Hematopoietic multipotent progenitor cell (in vitro differentiated cells): ENCODE measurements at places on chromosomes 7 and 10.
A peak's percentile ranks its signal among the peaks of the same experiment; 100 is the strongest.

DNA sequence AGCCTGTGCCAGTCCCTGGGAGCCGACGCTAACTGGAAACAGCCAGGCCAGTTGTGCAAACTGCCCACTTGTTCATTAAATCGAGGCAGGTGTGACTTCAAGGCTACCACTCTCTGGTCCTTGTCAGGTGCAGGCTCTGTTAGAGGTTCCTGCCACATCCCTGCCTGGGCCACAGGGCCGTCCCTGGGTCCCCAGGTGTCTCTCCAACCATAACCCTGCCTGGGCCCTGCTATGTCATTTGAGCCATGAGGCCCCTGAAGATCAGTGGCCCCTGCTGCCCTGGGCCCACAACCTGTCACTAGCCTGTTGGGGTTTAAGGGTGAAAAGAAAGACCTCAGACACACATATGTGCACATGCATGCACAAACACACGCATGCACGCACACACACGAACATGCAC, 326.9 kb downstream of the TNS3 start:
- DNase-seq = no peak

- no peak for DNase-seq
Observed at GRCh38 chr10:23173214-23174073, 18.7 kb upstream of the PTF1A start.

DNA sequence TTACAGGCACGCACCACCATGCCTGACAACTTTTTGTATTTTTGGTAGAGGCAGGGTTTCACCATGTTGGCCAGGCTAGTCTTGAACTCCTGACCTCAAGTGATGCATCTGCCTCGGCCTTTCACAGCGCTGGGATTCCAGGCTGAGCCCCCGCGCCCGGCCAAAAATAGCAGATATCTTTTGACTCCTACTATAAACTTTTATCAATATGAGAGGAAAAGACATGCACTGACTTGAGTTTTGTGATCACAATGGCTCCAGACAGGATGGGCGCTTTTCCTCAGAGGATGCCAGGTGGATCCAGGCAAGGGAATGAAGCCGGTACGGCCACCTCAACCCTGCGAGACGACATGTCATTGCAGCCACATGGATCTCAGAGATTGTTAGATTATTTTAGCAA, 123.9 kb downstream of the DNAJB6 start:
- no peak for DNase-seq

DNA sequence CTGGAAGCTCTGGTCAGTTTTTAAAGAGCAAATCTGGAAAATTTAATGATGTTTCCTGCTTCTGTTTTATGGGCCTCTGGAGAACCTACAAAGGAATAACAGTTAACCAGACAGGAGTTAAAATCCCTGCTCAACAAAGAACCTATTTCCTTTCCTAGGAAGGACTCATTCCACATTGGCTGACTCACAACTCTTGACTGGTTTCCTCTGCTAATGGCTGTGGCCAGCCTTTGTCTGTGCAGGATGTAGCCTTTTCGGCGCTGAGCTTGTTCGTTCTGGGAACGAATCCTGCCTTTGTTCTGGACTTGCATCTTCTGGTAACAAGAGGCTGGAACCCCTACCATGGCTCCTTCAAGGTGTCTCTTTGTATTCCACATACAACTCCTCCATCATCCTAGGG, 112.8 kb upstream of the PDCD4 start:
- DNase-seq = no peak

- DNase-seq = no peak
Observed at GRCh38 chr10:598415-599170, 90.9 kb downstream of the DIP2C start.

GRCh38 chr7:148385009-148385682, 205.4 kb upstream of the C7orf33 start:
- no peak for DNase-seq

GRCh38 chr10:92990615-92991014, 70.0 kb upstream of the CYP26C1 start:
- no peak for DNase-seq

GRCh38 chr10:90912854-90913479, 7.9 kb downstream of the ANKRD1 start:
- DNase-seq = no peak

DNA sequence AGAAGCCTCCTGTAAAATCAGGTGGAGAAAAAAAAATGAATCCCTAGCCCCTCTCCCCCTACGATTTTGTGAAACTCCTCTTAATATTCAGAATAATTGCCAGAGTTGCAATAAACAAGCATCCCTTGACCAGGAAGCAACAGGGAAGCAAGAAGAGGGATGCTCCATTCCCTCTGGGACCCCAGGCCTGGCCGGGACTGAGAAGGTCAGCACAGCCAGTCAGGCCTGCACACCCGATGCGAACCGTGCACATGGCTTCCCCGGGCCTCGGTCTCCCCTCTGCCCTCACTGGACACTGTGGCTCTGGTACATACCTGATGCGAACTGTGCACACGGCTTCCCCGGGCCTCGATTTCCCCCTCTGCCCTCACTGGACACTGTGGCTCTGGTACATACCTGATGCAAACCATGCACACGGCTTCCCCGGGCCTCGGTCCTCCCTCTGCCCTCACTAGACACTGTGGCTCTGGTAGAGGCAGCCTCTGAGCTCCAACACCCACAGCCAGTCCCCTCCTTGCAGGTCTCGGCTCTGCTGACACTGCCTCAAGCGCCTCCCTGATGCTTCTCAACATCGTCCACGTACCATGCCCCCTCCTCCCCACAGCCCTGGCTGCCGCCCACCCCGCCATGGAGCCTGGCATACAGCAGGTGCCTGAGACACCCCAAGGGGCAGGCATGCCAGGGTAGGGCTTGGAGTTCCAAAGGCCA, 138.6 kb downstream of the DIP2C start:
- no peak for DNase-seq

DNA sequence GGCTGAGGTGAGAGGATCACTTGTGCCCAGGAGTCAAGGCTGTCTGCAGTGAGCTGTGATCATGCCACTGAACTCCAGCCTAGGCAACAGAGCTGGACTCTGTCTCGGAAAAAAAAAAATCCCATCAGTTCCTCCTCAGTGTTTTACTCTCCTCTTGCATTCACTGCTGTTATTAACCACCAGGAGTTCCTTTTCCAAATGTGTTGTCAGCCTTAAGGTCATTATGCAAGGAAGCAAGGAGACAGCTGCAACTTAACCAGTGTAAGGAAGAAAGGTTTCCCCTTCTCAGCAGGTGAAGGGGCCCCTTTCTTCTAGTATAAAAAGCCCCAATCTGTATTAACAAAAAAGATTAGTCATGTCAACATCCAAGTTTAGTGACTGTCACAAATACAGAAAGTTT, 86.6 kb upstream of the LEP start:
- DNase-seq = no peak

- no peak for DNase-seq
Observed at GRCh38 chr7:100867040-100867775, at the start of gene TRIP6. Gene TRIP6 (plus strand): TSS chr7:100867387. CDS start chr7:100867498, 111 bp downstream.

DNA sequence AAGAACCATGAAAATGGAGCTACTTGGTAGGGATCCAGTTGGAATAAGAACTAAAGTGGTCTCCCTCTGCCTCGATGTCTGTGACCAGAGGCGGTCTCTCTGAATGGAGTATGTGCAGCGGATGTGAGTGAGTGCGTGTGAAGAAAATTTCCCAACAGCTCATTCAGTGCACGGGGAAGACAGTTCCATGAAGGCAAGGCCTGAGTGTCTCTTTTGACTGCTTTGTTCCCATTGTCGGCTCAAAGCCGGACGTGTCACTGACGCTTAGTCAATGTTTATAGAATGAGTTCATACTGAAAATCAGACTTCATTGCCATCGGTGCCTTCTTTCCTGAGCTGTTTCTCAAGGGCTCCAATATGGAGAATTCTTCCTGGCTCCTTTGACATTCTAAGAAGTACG, 55.3 kb upstream of the GRB10 start:
- no peak for DNase-seq

GRCh38 chr10:69728335-69728870, 73.3 kb upstream of the COL13A1 start:
- no peak for DNase-seq

GRCh38 chr7:29194206-29194593, 375 bp upstream of the CHN2 start:
- peak; percentile 21 for DNase-seq

GRCh38 chr7:31475368-31475767, 38.5 kb upstream of the ITPRID1 start:
- DNase-seq = no peak

DNA sequence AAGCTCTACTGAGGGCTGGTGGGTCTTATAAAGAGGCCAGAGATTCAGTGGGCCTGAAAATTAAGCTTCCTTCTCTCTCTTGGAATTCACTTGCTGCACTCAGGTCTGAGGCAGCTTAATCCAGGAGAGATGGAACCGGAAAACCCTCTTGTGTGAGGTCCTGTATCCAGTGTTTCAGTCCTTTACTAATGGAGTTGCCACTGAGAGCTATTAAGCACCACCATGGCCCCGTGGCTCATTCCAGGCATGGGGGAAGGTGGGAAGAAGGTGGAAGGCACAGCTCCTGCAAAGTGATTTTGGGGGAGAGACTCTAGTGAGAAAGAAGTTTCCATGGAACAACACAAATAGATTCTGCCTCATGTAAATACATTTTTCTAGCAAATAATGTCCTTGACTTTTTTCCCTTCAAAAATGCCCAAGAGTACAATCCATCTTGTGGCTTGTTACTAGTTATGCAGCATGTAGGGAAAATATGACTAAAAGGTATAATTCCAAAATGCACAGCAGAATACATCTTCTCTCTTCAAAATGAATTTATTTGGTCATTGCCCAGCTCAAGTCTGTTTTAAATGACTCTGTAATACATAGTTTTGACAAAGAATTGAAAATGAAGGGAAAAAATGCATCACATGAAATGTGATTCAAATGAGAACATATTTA, 46.7 kb upstream of the FOXI2 start:
- DNase-seq = no peak

GRCh38 chr10:1379601-1380000, 323.4 kb downstream of the WDR37 start:
- no peak for DNase-seq

DNA sequence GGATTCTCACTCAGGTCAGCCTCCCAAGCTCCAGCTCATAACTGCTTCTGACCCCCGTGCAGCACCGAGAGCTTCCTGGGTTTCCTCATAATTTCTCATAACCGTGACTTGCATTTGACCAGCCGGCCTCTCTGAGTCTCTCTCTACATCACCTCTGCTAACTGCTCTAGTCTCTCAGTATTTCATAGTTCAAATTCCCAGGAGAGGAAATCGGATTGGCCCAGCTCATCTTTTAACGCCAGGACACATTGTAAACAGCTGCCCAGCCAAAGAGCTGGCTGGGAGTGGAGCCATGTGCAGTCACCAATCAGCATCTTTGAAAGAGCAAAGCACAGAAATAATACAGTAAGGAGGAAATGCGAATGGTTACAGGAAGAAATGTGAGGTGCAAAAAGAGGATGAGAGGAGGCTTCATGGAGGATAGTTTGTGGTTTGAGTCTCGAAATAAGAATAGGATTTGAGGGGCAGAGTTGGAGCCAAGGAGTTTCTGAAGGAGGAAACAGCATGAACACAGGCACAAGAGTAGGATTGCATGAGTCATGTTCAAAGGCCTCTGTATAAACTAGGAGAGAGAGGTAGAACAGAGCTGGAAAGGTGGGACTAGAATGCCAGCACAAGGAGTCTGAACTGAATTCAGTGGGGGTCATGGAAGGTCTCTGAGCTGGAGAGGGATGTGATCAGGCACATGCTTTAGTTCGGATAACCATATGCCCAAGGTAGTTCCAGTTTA, 15.2 kb upstream of the LBX1 start:
- no peak for DNase-seq

DNA sequence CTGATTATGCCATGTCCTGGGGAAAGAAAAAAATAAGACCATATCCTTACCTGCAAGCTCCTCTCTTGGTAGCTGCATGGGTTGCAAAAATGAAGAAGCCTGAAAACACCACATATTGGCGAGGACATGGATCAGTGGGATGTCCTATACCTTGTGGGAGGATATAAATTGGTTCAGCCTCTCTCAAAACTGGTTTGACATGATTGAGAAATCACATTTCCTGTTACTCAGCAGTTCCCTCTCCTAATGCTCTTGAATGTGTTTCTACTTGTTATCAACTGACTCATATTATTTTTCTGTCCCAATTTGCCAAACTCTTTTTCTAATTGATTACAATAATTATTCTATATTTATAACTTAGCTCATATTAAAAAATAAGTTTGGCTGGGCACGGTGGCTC, 380.2 kb downstream of the EXOC4 start:
- DNase-seq = peak; percentile 12

GRCh38 chr7:114900127-114900526, 21.8 kb upstream of the MDFIC start:
- no peak for DNase-seq

GRCh38 chr10:71531485-71532446, 135.0 kb downstream of the CDH23 start:
- no peak for DNase-seq

- no peak for DNase-seq
Observed at GRCh38 chr7:81691199-81691821, 78.5 kb downstream of the HGF start.
